ENCODE measurements at places on chromosomes 1 and 21.

DNA sequence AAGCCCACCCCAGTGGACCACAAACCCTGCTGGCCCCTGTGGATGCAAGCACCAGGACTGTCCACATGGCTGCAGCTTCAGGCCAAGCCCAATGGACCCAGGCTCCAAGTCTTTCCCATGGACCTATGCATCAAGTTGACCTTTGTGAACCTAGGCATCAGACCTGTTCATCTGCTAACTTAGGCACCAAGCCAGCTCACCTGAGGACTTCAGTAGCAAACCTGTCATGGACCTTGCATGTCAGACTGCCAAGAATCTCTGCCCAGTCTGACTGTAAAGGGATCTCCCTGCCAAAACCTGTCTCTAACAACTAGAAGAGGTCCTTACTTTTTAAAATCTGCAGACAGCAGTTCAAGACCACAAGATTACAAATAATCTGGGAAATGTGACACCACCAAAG is 37.8 kb downstream of the FMO3 start:
- DNase-seq, result no peak

DNA sequence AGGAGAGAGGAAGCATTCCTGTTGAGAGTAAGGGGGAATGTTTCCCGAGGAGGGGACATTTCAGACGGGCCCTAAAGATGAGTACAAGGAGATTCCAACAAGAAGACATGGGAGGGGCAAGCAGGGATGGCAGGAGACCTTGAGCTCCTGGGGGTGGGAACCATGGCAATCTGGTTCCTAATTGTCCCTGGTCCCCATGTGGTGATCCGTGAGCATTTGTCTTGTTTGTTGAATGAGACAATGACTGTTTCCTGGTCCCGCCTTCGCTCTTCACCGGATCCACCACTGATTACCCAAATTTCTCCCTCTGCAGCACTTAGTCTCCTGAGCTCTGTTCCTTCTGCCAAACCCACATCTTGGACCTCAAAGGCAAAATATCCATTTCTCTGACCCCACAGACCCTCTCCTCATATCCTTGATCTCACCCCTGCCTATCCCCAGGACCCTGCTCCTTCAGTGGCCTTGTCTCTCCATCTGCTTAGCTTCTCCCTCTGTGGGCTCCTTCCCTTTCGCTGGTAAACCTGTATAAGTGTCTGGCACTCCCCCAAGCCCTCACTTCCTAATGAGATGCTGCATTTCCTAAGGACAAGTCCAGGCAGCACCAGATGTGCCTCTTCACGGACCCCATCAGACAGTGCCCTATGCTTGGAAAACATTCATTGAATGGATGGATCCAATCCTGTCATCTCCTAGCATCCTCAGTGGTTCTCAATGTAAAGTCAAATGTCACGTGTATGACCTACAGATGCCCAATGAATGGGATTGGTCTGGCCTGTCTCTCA is 8.3 kb upstream of the CSF1 start:
- DNase-seq, result no peak

DNA sequence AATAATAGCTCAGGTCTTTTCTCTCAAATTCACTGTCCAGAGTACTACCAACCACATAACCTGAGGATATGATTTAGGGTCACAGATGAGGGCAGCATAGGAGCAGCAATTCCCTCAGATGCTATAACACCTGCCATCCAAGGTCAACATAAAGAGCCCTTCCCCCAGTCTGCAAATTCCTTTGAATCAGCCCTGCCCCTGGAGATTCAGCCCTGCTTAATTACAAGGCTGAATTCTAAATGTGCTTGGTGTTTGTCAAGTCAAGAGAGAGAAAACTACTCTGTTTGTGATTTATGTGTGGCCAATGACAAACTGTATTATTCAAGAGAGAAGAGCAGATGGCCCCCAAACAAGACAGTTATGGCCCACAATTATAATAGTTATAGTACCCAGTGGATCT is 195.7 kb upstream of the ADGRL2 start:
- no peak for DNase-seq

GRCh38 chr1:62286786-62287224 is 32.4 kb downstream of the KANK4 start:
- DNase-seq, result no peak

DNA sequence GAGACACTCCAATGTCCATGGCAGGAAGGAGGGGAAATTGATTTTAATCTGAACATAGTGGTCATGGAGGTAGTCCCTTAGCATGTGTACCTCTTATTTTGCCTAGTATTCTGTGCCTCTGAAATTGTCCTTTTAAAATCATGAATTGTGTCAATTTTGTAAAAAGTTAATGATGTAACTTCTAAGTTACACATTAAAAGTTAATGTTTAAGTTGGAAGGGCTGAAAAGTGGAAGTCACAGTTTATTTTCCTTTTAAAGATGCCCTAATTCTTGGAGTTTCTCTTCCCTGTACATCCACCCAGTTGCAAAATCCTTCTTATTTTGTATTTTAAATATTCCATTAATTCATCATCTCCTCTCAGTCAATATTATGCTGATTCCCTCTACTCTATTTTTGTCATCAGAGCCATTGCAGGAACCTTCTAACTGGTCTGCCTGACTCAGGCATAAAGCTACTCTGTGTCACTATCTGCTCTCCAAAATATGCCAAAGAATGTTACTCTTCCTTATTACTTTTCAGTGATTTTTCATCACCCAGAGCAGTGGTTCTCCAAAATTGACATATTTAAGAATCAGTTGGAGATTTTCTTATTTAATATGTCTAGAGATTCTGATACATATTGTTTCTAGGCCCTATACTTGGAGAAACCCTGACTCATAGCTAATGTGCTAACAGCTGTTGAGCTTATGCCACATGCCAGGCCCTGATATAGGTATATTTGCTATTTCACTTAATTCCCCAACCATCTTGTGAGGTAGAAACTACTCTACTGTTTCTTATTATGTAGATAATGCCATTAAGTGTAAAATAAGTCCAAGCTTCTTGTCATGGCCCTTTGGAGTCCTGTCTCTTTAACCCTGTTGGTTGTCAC is 5.1 kb downstream of the HOOK1 start:
- no peak for DNase-seq

- DNase-seq, result no peak
These were observed 61.9 kb upstream of the ADAM30 start for GRCh38 chr1:119958223-119958622.

GRCh38 chr1:94713472-94714141 is 106.5 kb upstream of the SLC44A3 start:
- no peak for DNase-seq

DNA sequence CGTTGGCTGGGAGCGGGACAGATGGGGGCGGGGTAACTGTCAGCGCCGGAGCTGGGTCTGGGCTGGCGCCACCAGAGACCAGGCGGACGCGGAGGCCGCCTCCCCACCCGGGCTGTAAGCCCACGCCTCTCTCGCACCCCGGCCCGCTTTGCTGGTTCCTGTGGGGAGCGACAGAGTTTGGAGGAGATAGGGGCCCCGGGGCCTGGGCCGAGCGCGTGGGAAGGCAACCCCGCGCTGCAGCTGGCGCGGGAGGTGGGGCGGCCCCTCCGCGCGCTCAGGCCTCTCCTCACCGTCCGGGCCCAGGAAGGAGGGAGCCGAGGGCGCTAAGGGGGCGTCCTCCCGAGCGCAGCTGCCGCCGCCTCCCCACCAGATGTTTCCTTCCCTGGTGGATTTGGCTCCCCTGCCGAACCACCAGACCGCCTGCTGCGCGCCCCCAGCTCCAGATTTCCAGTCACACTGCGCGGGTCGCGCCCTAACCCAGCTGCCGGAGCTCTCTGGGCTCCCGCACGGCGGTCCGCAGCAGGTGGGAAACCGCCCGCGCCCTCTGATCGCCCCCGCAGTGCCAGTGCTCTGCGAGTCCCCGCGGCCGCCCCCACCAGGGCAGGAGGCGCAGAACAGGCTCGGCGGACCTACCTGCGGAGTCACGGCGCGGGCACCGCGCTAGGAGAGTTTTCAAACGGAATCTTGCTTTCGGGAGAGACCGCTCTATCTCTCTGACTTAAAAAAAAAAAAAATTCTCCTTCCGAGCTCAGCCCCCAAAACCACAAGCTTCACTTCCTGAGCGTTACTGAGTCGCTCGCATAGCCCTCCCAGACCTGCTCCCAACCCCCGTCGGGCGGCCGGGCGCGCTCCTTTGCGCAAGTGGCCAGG is 1.1 kb downstream of the GFI1 start:
- DNase-seq, result peak; percentile 75

GRCh38 chr1:54371038-54371941 is 34.9 kb downstream of the SSBP3 start:
- DNase-seq, result no peak

- DNase-seq, result no peak
These were observed 120.4 kb downstream of the WDR3 start for GRCh38 chr1:118049981-118050380.

GRCh38 chr21:35927262-35927661 is 133.1 kb downstream of the SETD4 start:
- DNase-seq, result no peak

- no peak for DNase-seq
These were observed 55.2 kb downstream of the TOMM20 start for GRCh38 chr1:235073331-235073967.

- DNase-seq, result no peak
These were observed 47.0 kb downstream of the AGPAT3 start for GRCh38 chr21:43911935-43912487.

- DNase-seq, result no peak
These were observed 299.1 kb upstream of the ADAMTS5 start for GRCh38 chr21:27265949-27266348.

DNA sequence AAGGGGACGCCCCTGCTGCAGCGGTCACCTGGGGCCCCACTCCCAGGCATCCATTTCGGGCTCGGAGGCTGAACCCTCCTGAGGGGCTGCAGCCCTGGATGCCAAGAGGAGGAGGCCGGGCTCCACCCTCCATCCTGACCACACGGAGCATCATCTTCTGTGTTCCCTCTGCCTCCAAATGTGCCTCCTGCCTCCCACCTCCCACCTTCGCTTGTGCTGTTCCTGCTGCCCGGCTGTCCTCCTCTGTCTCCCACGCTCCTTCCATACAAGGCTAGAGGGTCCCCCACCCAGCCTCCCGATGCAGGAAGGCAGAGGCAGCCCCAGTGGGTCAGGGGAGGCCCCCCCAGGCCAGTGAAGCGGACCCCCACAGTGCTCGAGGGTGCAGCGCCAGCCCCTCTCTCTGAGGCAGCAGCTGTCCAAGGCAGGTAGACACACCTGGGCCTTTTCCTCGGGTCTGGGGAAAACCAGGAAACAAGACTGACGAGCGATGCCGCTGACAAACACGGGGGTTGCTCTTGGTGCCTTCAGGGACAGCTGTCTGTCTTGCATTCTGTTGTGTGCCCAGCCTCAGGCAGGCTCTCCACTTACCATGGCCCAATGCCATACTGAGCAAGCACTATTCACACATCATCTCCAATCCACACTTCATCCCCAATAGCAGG is 16.8 kb upstream of the PLEKHG5 start:
- no peak for DNase-seq

- no peak for DNase-seq
These were observed 94.4 kb upstream of the GREM2 start for GRCh38 chr1:240706150-240706935.

DNA sequence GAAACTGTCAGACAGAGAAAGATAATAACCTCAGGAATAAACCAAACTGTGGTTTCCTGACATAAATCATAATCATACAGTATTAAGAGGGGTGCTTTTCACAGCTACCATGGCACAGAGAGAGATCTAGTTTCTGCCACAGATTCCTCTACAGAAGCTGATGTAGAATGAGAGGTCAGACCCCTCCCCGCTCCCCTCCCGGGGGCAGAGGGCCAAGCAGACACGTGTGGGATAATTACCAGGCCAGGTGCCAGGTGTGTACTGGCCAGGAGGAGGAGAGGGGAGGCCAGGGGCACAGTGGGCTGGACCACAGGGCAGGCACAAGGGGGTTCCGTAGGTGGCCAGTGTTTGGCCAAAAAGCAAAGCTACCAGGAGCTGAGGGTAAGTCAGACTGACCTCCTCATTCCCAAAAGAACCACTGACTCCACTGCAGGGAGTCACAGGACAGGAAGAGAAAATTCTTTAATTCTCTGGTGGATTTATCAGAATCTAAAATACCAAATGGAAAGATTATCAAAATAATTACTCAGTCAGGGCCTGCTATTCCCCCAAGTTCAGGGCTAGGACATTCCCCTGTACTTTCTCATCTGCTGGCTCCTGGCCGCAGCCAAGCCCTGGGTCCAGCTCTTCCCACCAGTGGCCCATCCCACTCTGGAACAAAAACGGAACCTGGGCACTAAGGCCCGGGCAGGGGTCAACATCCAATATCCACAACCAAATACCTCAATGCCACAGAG is 30.0 kb downstream of the C2CD2 start:
- no peak for DNase-seq

- DNase-seq, result no peak
These were observed 3.4 kb upstream of the BCL2L15 start for GRCh38 chr1:113890816-113891215.
